ENCODE measurements at places on chromosomes 2 and 18. TPM values are rescaled to one million over a fixed set of nuclear protein-coding genes. Genes with fewer than 3 reads are reported as not detected.

The RAB27B gene
- total RNA-seq = 0.14 TPM

The SCN7A gene
- 0.42 TPM for total RNA-seq

The ALKAL2 gene
- total RNA-seq = 0.95 TPM

The TCF7L1 gene
- total RNA-seq = 1.5 TPM

The GALNT5 gene
- total RNA-seq = 2.4 TPM

The ACMSD gene
- not detected for total RNA-seq

- DNase-seq = no peak
Observed at GRCh38 chr18:79405781-79406575, 10.2 kb downstream of the NFATC1 start.

DNA sequence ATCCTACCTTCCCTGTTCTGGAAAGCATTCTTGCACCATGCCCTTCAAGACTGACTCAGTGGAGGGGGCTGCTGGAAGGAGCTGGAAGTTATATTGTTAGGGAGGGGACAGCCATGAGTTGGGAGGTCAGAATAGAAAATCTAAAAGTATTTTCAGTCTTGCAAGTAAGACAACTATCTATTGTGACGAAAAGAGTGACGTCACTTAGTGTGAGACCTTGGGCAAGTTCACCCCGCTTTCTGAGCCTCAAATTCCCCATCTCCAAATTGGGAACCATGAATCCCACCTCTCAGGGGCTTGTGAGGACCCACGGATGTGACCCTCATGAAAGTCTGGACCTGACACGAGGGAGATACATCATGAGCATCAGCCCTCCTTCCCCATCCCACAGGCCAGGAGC, 46.5 kb downstream of the FOSL2 start:
- no peaks in the 10 kb centered on the region for H3K36me3 ChIP-seq
- no peak overlapping the region for H3K4me3 ChIP-seq
- H3K4me1 ChIP-seq = peaks cover 10% of the 10 kb centered on the region
- H3K27me3 ChIP-seq = no peaks in the 10 kb centered on the region

- H3K27me3 ChIP-seq = no peaks in the 10 kb centered on the region
- peak overlapping the region; percentile 19 for H3K27ac ChIP-seq
- DNase-seq = no peak
- no peaks in the 10 kb centered on the region for H3K36me3 ChIP-seq
- peaks cover 6% of the 10 kb centered on the region for H3K4me1 ChIP-seq
Observed at GRCh38 chr2:189658306-189659212, 2.7 kb upstream of the ASNSD1 start.

DNA sequence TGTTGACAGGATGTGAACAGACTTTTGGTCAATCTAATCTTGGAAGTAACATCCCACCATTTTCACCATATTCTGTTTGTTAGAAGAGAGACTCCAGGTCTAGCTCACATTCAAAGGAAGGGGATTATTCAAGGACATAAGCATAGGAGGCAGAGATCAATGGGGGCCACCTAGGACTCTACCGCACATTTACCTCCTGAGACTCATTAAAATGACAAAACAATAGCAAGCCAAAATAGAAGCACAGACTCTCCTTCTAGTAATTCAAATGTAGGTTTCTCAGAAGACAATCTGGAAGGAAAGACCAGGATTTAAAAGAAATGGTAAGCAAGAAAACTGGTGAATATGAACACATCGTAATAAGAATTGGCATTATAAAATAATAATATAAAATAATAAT, 156.4 kb upstream of the KYNU start:
- no peaks in the 10 kb centered on the region for H3K27me3 ChIP-seq
- H3K4me1 ChIP-seq = peaks cover 11% of the 10 kb centered on the region
- no peak overlapping the region for H3K27ac ChIP-seq
- H3K4me3 ChIP-seq = no peak overlapping the region
- DNase-seq = no peak

- H3K27me3 ChIP-seq = no peaks in the 10 kb centered on the region
- no peaks in the 10 kb centered on the region for H3K36me3 ChIP-seq
- H3K4me1 ChIP-seq = no peaks in the 10 kb centered on the region
- no peak overlapping the region for H3K27ac ChIP-seq
- DNase-seq = no peak
- H3K4me3 ChIP-seq = no peak overlapping the region
Observed at GRCh38 chr2:240300840-240301239, 134.6 kb upstream of the GPC1 start.

- H3K36me3 ChIP-seq = no peaks in the 10 kb centered on the region
- no peak overlapping the region for H3K4me3 ChIP-seq
- no peak overlapping the region for H3K27ac ChIP-seq
- H3K27me3 ChIP-seq = no peaks in the 10 kb centered on the region
- peaks cover 10% of the 10 kb centered on the region for H3K4me1 ChIP-seq
- DNase-seq = no peak
Observed at GRCh38 chr2:79627237-79627636, 114.4 kb downstream of the CTNNA2 start.

All from cardiac muscle cell (in vitro differentiated cells and primary cell).